ENCODE measurements at places on chromosomes 2 and 18.

DNA sequence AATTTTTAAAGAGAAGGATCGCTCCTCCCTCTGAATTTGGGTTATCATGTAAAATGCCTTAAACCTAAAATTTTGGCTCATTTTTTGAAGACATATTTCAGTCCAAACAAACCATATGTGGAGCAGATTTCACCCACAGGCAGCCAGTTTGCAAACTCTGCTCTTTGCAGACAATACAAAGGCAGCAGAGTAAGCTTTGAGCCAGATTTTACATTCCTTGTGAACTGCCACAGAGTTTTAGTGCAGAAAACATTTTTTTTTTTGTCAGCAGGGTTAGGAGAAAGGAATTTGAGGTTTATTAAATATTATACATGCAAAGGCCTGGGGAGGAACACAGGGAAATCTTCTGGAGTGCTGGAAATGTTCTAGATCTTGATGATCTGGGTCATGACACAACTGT lies 171.9 kb upstream of the FN1 start:
- no peak for DNase-seq

DNA sequence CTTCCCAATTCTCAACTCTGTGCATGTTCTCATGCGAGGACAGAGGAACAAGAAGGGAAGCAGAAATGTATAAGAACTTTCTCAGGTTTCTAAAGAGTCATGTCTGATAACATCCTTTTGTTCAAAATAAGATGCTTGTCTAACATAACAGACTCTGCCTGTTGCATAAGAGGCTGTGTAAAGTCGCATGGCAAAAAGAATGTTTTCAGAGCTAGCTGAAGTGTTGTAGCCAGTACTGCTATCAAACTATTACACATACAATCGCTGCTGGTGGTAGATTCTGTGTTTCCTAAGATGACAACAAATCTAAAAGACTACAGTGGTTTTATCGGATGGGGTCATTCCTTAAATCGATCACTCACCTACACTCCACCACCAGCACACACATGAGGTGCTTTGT lies 487.5 kb downstream of the IRS1 start:
- DNase-seq: no peak

GRCh38 chr2:69032336-69032735 lies 19.4 kb downstream of the ANTXR1 start:
- no peak for DNase-seq

DNA sequence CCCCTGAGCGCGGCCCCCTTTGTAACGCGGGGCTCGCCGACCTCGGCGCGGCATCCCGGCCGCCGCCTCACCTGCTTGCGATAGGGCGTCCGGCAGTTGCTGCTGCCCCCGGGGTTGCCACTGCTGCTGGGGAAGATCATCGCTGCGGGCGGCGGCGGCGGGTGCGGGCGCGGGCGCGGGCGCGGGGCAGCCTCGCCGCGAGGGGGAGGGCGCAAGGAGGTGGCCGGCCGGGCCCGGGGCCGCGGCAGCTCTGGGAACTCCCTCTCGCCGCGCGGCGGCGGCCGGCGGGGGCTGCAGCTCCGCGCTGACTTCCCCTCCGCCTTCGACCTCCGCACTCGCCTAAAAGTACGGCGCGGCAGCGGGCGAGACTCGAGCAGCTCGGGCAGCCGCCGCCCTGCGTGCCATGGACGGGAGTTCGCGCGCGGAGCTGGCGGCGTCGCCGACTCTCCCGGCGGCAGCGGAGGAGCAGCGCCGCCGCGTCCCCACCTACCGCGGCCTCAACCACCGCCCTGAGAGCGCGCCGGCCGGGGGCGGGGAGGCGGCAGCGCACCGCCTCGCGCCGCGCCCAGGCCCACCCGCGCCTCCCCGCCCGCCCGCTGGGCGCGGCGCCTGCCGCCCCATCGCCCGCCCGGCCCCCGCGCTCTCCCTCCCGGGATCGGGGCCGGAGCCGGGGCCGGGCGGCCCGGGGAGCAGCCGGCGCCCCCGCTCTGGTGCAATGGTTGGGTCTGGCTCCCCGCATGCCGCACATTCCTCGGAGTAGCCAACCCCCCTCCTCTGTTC lies 86.0 kb downstream of the RBMS1 start:
- DNase-seq: peak; percentile 70

GRCh38 chr2:231425811-231426703 lies 30.5 kb downstream of the B3GNT7 start:
- DNase-seq: peak; percentile 75

DNA sequence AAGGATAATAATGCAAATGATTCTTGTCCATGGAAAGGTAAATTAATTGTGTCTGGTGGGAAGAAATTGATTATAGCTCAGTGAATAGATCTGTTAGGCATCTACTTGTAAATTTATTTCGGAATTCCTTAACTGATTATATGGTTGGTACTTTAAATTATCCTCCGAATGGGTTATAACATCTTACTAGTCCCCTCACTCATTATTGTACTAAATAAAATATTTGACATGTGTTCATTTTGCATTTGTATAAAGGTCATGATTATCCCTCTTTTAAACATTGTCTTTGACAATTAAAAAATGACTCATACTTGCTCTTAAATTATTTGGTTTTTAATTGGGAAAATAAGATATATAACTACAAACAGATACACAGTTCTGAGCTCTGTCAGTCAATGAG lies 47.4 kb downstream of the CAVIN2 start:
- no peak for DNase-seq

- peak; percentile 64 for DNase-seq
Observed at GRCh38 chr2:26018184-26019055, 15.5 kb upstream of the RAB10 start.

GRCh38 chr2:234245945-234246344 lies 195.4 kb downstream of the SPP2 start:
- no peak for DNase-seq

DNA sequence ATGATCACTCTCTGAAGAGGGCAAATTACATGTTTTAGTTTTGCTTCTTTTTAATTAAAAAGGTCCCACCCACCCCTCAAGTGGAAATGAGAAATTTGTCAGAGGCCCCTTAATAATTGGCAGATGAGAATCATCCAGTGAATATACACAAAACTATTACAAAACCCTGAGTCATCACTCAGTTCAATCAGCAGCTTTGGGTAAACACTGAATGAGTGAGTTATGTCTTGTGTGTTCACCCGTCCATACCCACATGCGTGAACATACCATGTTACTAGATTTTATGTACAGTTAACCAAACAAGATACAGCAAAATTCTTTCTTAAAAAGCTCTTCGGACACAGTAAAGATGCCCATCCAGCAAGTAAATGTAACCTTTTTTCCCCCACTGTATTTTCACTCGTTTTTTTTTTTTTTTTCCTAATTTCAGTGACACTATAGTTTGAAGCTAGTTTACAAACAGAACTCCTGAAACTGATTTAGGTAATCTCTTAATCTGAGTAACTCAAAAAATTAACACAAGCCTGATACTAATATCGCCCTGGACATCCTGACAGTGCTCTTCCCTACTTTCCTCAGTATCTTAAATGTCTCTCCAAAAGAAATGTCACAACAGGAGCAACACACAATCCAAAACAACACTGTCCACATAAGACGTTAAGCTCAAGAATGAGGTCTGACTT lies 1.4 kb downstream of the PSME4 start:
- no peak for DNase-seq

GRCh38 chr2:202373490-202373889 lies 2.6 kb upstream of the BMPR2 start:
- no peak for DNase-seq

DNA sequence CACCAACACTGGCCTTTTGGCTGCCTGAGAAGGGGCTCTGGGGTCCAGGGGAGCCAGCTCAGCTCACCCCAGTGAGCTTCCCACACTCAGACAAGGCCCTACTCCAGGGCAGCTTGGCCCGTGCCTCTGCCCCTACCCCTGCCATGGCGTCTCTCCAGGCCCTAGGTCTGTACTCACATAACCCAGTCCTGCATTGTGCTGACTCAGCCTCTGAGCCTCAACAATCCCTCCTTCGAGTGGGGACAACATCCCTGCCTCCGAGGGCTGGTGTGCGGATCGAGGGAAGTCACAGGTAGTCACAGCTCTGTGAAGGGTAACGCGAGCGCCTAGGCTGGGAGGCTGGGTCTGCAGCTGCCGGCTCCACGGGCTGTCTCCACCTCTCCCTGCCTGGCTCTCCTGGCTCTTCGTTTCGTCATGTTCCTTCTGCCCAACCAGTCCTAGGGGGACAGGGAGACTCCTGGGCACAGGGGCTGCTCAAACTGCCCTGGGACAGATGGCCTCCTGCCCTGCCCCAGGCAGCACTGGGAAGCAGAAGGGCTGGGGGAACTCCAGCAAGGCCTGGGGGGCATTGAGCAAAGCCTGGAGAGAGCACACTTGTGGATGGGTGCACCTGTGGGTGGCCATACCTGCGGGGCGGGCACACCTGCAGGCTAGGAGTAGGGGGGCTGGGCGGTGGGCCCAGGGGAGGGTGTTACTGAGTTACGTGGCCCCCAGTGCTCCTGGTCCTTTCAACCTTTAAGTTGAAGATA lies 74.6 kb downstream of the RRM2 start:
- DNase-seq: no peak

- DNase-seq: no peak
Observed at GRCh38 chr2:119122663-119123062, 35.9 kb downstream of the C1QL2 start.

DNA sequence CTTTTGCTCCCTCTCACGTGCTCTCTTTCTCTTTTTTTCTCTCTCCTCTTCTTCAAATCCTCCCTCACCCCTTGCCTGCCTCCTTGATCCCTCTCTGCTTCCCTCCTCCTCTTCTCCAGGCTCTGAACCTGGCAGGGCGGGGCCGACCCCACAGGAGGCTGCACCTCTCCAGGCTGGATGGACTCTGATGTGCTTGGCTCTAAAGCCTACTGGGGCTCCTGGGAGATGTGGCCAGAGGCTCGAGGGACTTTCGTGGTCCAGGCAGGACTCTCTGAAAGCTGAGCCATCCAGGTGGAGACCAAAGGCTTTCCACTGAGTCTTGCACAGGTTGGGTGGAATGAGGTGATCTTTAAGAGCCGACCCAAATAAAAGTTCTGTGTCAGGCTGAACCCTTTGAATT lies 25.4 kb downstream of the DYSF start:
- no peak for DNase-seq

- no peak for DNase-seq
Observed at GRCh38 chr2:32863803-32864202, 83.0 kb upstream of the LTBP1 start.

GRCh38 chr2:169136885-169137534 lies 67.6 kb downstream of the DHRS9 start:
- no peak for DNase-seq

- no peak for DNase-seq
Observed at GRCh38 chr2:62443886-62444285, 62.1 kb downstream of the TMEM17 start.

GRCh38 chr18:32310101-32310500 lies 120.3 kb downstream of the MEP1B start:
- no peak for DNase-seq

DNA sequence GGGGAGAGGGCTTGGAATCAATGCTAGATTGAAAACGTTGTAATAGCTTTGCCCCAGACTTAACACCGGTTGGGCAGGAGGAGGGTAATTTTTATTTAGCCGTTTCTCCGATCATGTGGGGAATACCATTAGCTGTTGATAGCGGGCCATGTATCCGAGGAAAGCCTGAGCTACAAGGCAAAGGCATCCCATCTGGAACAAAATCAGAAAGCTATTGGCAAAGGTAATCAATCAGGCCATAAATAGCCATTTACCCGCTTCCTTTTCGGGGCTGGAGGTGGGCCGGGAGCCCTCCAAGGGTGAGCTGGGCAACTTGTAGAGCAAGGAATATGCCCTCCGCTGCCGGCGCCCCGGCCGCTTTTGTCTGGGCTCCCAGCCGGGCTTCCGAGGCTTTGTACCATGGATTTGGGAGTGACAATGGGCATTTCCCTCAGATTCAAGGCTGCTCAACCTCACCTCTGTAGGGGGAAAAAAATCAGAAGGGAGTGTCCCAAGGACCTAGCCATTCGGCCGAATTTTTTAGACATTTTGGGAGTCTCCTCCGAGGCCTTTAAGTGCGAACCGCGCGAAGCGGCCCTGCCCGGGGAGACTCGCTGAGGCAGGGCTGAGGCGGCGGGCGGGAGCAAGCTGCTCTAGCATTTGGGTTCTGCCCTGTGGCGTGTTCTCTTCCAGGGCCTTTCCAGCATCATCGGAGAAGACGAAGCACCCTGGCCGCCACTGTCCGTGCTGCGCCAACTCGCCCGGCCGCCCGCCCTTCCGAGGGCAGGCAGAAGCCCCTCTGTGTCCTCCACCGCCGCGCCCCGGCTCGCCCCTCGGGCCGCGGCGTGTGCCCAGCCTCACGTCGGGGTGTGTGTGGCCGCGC lies 1.1 kb upstream of the HOXD9 start:
- DNase-seq: peak; percentile 26

DNA sequence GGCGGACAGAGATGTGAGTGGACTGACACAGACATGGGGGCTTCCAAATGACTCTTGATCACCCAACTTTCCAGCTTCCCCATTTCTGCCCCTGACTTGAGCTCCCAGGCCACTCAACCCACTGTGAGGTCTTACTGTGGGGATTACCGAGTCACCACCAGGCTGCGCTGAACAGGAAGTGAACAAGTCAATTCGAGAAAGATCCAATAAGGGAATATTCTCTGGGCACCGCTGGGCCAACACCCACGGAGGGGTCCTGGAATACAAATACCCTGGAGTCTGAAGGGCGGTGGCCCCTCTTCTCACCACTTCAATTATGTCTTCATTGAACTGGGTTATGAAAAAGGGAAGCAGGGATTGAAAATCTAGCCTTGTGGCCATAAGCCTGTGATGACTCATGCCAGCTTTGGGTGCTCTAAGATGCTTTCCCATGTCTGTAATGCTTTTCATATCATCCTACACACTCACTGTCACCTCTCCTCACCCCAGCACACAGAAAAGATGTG lies 37.7 kb downstream of the BCL11A start:
- peak; percentile 48 for DNase-seq

DNA sequence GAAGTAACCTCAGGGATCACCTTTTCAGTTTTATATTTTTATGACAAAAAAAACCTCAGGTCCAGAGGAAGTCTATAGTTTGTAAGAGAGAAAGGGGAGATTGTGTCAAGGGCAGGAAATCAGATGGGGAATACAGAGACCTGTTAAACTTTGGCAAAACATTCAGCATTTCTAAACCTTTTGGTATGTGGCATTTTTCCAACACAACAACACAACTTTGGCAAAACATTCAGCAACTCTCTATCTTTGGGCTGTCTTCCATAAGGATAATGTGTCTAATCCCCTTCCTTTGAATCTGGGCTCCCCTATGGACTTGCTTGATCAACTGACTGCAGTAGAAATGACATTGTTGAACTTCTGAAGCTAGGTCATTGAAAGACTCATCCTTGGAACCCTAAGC lies 220.6 kb upstream of the CCDC68 start:
- no peak for DNase-seq

- peak; percentile 85 for DNase-seq
Observed at GRCh38 chr2:219177552-219178376, at the start of gene RETREG2. RETREG2 (plus strand) TSS chr2:219178275; CDS start chr2:219178353, 78 bp downstream.

DNA sequence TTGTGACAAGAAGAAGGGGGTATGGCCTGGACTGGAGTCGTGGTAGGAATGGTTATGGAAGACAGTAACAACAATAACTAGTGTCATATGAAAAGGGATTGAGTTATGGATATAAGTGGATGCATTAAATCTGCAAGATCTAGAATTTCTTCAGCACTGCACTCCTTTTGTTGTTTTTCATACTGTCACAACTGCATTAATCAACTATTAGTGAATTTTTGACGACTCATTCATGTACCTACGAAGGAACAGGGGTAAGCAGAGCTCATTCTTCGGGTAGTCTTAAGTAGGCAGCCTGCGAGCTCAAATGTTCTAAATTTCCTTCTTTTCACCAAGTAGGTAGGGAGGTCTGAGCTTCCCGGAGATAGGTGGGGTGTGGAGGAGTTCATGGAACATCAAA lies 109.7 kb upstream of the UPP2 start:
- no peak for DNase-seq
